ENCODE measurements at places on chromosomes 13 and 19.

DNA sequence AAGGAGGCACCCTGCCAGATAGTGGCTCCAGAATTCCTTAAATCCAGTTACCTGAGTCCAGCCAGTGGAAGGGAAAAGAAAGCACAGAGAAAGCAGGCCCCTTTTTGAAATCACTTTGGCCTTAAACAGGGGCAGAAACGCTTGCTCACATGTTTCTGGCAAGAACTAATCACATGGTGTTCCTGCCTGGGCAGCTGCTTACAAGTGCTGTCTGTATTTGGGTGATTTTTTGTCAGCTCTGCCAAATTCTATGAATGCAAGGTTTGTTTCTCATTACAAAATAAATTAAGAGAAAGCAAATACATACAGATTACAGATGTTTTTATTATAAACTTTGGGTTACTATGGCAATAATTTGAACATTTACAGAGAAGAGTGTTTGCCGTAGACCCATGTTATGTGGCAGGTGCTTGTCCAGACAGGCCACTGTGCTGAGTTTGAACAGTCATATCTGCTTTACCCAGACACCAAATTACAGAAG lies 1237.8 kb downstream of the SLITRK5 start:
- no peak for DNase-seq

DNA sequence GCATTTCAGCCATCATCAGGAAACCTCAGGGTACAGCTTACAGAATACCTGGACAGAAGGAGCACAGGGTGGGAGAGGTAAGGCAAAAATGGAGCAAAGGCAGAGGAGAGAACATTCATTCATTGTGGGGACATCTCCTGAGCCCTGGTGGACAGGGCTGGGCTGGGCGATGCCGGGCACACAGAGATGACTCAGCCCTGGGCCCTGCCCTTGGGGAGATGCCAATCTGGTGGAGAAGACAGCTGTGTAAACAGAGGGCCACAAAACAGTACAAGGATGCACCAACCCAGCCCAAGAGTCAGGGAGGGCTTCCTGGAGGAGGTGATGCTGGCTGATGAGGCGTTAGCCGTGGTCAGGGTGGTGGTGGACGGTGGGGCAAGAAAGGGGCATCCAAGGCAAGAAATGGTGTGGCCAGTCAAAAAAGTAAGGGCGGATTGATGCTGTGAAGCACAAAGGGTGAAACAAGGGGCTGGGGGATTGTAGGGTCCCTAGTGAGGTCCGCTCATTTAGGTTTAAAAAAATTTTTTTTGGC lies 3.6 kb upstream of the HAS1 start:
- no peak for DNase-seq

- no peak for DNase-seq
Observed at GRCh38 chr13:74111399-74111798, 22.8 kb downstream of the KLF12 start.

- DNase-seq: no peak
Observed at GRCh38 chr13:39419876-39420275, 183.1 kb downstream of the LHFPL6 start.

DNA sequence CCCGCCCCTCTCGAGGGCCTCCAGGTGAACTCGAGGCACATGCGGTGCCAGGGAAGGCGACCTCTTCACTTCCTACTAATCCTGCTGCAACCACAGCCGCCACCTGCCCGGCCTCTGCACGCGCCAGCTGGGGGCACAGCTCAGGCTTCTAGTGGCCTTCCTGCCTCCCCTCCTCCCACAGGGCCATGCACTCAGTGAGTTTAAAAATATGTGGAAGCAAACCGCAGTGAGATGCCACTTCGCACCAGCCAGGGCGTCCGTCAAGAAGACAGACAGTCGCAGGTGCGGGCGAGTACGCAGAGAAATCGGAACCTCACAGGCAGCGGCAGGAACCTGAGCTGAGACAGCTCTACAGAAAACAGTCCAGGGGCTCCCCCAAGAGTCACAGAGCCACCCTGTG lies 10.4 kb downstream of the LMNB2 start:
- DNase-seq: no peak

- no peak for DNase-seq
Observed at GRCh38 chr13:34437873-34438272, 504.2 kb upstream of the NBEA start.

GRCh38 chr13:40153516-40153915 lies 498.1 kb downstream of the COG6 start:
- no peak for DNase-seq
